ENCODE measurements at places on chromosomes 3 and 15.

DNA sequence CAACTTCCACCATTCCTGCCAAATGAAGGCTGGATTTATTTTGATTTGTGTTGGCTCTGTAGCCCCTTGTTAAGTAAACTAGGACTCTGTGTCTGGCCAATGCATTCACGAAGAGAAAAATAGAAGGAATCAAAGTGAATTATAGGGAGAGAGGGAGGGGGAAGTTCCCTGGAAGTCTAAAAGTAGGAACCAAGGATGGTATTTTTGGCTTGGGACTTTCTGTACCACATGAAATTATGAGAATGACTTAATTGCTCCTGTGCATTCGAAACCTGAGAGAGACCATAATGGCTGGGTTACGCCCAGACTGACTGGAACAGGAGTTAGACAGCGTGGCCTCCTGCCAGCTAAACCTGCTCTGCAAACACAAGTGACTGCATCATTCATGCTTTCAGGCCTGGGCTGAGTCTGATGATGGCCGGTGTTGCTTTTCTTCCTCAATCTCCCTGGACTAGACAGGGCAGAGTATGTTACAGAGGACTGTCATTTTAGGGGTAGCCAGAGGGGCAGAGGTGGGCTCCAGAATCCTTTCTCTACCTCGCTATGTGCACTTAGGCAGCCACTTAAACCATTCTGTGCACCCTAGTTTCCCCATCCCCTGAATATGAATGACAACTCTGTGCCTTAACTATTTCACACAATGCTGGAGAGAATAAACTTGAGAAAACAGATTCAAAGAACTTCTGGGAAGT lies 58.9 kb downstream of the MYO1E start:
- no peak for DNase-seq

DNA sequence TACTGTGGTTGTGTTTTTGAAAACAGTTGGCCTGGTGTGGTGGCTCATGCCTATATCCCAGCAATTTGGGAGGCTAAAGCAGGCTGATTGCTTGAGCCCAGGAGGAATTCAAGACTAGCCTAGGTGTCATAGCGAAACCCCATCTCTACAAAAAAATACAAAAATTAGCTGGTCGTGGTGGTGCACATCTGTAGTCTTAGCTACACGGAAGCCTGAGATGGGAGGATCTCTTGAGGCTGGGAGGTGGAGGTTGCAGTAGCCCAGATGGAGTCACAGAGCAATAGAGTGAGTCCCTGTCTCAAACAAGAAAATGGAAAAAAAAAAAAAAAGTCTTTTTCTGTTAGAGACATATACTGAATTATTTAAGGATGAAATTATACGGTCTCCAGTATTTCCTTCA lies 14.7 kb upstream of the LRRFIP2 start:
- no peak for DNase-seq

DNA sequence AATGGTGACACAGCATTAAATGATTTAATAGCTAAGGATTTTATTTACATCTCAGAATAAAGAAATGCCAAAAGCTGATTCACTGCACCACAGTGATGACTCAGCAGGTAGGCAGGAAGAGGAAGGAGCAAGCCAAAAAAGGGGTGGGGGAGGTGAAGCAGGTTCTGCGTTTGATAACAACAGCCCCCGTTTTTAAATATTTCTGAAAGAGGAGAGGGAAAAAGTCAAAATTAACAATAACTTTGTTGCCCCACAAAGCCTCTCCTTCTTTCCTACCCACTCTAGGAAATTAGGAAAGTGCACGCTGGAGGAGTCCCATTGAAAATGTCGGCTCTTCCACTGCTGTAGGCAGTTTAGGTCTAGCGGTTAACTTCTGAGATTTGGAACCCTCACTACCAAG lies 9.9 kb upstream of the CCDC54 start:
- DNase-seq: peak; percentile 81

- peak; percentile 29 for DNase-seq
Measured at GRCh38 chr15:58520464-58520863, 88.7 kb downstream of the LIPC start.

- DNase-seq: no peak
Measured at GRCh38 chr3:175335229-175335628, 476.1 kb downstream of the NAALADL2 start.

GRCh38 chr3:161471211-161471610 lies 25.4 kb upstream of the OTOL1 start:
- DNase-seq: no peak

GRCh38 chr3:136836511-136837156 lies 17.7 kb downstream of the SLC35G2 start:
- no peak for DNase-seq

GRCh38 chr3:71102111-71102983 lies 481.2 kb downstream of the FOXP1 start:
- DNase-seq: no peak

- DNase-seq: no peak
Measured at GRCh38 chr3:119541547-119541946, 17.9 kb downstream of the CD80 start.

GRCh38 chr3:172564499-172564898 lies 41.3 kb upstream of the TNFSF10 start:
- no peak for DNase-seq

DNA sequence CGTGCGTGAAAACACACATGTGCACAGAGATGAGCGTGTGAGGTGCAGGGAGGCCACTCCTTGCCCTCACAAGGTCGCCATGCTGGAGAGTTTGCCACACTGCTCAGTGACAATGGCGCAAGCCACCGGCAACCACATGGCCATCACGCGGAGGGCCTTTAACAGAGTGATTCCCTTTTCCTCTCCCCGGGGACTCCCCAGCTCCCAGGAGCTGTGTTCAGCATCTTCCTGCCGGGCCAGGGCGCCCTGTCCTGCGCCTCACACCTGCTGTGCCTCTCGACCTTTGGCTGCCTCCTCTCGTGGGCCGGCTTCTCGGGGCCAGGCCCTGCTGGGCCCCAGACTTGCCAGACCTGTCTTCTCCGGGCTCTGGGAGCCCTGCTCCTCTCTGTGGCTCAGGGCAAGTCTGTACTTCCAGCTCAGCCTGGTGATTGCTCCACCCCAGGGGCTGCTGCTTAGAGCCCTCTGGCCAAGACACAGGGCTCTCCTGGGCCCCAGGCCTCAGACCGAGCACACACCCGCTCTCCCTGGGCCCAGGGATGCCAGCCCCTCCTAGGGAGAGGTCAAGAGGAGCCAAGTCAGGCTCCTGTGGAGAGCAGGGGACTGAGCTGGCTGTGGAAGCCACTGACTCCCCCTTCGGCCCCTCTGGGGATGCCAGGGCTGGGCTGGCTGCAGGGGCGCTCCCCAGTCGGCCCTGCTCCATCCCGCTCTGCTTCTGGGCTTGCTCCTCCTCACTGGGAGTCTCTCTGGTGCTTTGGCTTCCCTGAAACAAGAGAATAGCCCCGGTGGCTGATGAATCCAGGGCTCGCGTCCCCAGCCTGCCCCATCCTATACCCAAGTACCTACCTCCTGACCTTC lies 5.6 kb downstream of the CCDC9B start:
- no peak for DNase-seq

GRCh38 chr3:161415506-161416231 lies 44.4 kb upstream of the SPTSSB start:
- no peak for DNase-seq

GRCh38 chr15:89799011-89799911 lies 15.4 kb downstream of the ANPEP start:
- DNase-seq: no peak

- DNase-seq: peak; percentile 1
Measured at GRCh38 chr3:180063783-180064182, 27.0 kb upstream of the PEX5L start.

GRCh38 chr3:196163666-196164493 lies 47.3 kb downstream of the ZDHHC19 start:
- DNase-seq: peak; percentile 64

DNA sequence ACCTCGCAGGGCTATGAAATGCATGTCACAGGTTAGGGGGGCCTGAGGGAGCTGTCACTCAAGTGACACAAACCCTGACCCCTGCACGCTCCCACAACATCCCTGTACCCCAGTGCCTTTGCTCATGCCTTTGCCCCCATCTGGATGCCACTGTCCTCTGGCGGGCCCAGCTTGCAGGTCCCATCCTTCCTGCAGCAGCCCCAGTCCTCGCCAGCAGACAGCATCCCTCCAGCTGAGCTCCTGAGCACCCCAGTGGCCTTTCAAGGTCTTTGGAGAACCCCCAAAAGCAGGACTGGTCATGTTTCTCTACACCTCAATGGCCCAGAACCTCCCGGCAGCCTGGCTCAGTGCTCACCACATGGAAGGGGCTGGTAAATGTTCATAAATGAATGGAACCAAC lies 170.4 kb downstream of the ADAMTS17 start:
- DNase-seq: no peak

DNA sequence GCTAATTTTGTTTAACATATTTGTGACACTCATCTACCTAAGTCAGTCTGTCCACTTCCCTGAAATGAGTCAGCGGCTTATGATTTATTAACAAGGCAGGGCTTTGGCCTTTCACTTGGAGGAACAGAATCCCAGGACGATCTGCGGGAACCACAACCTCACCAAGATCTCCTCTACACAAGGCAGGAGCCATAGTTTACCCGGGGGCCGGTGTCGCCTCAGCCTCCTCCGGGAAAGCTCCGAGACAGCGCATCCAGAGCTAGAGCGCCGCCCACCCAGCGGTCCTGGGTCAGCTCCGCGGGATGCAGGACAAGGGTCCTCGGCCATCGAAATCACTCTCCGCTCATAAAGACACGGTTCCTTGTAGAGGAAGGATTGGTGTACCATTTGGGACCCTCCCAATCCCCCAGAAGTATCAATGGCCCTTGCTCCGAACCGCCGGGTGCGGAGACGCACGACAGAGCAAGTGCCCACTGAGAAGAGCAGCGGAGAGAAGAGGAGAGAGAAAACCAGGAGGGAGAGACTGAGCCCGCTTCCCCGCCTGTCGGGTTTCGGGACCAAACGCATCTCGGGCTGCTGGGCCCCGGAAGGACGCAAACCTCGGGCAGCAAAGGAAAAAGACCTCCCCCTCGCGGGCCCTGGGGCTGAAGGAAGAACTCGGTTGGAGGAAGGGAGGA lies 13.1 kb upstream of the ALCAM start:
- no peak for DNase-seq

DNA sequence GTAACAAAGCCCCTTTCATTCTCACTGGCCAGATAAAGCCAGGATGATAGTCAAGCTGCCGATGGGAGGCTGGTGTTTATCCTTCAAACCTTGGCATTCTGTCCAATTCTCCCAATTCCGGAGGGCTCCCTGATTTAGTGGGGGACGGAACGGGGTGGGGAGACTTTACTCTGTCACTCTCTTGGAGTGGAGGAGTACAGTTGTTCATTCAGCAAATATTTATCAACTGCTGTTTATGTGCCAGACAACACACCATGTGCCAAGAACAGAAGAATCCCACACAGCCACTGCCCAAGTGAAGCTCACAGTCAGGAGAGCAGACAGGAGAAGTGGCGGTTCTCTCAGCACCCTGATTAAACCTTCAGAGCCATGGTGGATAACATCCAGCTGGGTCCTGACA lies 63.3 kb downstream of the WNT5A start:
- no peak for DNase-seq

GRCh38 chr15:69812861-69813261 lies 284.9 kb downstream of the TLE3 start:
- DNase-seq: no peak

DNA sequence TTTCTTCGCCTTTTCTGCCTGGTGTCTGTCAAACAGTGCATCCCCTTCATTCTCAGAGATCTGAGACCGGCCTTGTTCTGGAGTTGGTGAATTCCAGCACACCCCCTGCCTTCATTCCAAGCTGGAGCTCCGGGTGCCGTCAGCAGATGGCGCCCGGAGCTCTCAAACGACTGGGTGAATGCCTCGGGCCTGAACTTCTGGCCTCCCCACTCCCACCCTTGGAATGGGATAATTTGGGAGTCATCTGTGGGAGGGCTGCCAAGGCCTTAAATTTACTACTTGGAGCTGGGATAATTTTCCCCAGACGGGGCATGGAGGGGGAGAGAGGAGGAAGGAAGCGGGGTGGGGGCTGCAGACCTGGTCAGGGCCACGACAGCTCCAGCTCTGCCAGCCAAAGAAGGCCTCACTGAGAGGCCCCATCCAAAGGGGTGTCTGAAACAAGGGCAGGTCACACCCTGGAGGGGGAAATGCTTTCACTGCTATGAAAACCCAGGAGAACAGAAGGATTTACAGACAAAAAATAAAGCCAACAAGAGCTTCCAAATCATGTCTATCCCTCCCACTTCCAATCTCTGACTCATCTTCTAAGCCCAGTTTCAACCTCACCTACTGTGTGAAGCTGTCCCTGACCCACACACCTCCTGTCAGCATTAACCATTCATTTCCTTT lies 187.9 kb downstream of the OPA1 start:
- peak; percentile 58 for DNase-seq

DNA sequence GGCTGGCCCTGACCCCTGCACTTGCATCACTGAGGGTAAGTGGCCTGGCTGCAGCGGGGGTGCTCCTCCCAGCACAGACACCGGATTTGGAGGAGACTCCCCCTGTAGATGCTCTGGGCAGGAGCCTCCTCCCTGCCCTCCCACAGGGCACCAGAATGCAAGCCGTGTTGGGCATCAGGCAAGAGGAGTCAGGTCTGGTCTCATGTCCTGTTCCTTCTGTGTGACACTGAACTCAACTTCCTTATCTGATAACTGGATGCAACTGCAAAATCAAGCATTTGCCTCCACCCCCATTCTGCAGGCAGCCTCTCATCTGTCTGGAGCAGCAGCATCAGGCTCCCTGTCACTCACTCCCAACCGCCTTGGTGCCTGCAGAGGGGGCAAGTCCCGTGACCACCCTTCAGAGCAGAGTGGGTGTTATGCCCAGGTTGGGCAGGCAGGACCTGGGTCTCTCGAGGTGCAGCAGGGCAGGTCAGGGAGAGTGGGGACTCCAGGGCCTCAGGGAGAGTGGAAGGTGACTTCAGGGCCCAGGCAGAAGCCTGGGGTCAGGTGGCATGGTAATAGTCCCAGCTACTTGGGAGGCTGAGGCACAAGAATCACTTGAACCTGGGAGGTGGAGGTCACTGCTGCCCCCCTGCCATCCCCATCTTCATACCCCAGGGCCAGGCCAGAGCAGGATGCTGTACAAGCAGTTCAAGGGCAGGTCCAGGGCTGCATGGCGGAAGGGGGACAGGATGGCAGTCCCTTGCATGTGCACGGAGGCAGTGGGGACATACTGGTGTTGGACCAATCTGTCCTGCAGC lies 10.5 kb upstream of the RPL29 start:
- peak; percentile 12 for DNase-seq

DNA sequence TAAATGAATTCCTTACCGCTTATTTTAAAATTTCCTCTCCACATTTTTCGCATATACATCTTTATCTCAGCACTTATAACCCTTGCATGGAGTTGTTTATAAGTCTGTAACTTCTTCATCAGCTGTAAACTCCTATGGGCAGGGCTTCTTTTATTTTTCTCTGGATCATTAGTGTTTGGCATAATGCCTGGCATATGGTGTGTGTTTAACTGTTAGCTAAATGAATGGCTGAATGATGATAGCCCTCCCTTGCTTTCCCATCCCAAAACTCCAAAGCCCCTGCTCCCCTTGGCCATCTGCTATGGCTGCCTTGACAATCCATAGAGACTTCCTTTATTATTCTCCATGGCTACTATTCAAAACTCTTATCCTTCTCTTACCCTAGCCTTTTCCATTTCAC lies 48.1 kb upstream of the SEMA6D start:
- DNase-seq: no peak

- DNase-seq: no peak
Measured at GRCh38 chr15:84781495-84781894, 33.1 kb downstream of the ZNF592 start.

Data from OCI-M1 (cell line).